ENCODE measurements at places on chromosomes 6 and 20.

GRCh38 chr6:134511984-134512683, 194.2 kb upstream of the SGK1 start:
- DNase-seq = no peak

GRCh38 chr20:44056010-44056698, 130.8 kb downstream of the JPH2 start:
- no peak for DNase-seq

- no peak for DNase-seq
Observed at GRCh38 chr6:149229096-149229495, 88.4 kb upstream of the TAB2 start.

GRCh38 chr6:13522656-13523055, 35.3 kb upstream of the GFOD1 start:
- no peak for DNase-seq

DNA sequence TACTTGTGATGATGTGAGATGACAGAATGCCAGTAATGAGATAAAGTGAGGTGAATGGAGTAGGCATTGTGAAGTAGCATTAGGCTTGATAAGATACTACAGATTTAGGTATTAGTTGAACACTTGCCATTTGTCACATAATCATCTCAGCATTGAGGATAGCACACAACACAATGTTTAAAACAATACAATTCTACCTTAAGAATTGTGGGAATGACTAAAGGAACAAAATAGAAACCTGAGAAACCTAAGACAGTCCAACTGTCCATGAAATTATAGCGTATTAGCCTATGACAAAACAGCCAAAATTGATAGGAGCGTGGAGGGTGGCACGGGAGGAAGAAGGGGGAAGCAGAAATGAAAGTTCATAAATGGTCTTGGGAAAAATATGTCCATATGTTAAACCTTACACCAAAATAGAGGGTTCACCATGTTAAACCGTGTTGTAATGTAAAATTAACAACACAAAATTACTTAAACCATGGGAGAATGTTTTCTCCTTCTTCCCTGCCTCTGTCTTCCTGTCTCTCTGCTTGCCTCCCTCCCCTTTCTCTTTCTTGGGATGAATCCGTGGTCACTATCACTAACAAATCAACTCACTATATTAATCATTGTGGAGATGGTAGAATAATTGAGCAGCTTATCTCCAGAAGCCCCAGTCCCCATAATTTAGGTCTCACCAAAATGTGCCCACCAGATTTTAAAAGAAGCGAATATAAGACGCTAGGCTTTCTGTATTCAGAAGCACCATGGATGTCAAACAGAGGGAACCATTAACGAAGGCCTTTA, 33.0 kb upstream of the HFE start:
- no peak for DNase-seq

DNA sequence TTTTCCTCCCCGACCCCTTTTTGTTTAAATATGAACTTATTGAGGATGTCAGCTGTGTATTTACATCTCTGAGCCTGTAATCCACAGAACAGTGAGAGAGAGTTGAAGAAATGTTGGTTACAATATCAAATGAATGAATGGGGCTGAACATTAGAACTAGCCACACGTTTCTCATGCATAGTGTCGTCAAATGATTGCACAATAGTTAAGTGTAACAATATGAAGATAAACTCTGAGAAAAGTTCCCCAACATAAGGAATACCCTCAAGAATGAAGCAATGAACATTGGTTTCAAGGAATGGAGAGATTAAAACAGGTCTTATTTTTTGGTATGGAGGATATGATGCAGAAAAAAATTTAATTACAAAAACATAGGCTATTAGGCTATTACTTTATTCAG, 100.5 kb upstream of the DTNBP1 start:
- no peak for DNase-seq

DNA sequence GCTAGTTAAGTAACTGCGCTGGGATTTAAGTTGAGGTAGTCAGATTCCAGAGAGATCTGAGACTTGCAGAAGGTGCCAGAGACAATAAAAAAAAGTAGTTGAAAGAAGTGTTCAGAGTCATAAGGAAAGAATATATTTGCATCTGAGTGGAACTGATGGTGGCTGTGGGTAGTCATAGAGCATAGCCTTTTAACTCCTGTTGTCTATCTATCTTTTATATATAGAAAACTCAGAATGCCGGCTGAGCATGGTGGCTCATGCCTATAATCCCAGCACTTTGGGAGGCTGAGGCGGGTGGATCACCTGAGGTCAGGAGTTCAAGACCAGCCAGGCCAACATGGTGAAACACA, 62.0 kb downstream of the CARMIL1 start:
- DNase-seq = no peak

DNA sequence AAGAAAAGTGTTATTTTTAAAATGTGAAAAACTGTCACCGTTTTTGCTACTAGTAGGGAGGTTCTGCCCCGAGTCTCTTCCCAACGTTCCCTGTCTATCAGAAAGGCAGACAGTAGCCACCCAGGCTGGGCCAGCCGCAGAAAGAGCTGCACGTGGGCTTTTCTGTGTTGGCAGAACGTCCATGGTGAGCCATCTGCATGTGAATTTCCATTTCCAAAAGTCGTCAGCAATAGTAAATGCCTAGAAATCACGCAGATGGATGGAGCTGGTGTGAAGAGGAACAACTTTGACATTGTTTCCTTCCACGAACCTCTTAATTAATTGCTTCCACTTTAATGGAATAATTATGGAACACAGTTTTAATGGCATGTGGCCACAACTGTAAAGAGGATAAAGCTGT, 97.5 kb downstream of the FAM120B start:
- no peak for DNase-seq

GRCh38 chr6:14875481-14876063, 370.3 kb upstream of the JARID2 start:
- no peak for DNase-seq

DNA sequence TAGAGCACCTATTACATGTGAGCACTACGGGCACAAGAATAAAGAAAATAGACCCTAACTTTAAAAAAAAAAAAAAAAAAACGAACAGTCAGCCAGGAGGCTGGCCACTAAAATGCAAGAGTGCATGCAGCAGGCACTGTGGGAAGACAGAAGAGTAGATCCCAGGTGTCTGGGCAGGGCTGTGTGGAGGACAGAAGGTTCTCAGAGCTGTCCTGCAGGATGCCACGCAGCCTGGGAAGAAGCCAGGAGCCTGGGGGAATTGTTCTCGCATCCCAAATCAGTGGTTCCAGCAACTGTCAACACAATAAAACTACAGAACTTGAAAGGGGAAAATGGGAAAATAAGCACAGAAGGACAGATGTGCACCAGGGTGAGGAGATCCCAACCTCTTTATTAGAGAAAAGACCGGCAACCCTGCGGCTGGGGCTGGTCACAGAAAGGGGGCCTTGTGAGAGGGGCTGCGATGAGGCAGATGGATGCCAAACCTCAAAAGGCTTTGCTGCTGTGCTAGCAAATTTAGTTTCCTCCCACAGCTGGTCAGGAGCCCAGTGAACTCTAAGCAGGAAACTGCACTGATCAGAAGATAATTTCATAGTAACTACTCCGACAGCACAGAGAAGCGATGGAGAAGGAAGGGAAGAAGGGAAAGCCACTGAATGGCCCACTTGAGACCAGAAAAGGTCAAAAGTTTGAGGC, 30.9 kb downstream of the MAP3K5 start:
- DNase-seq = no peak

- DNase-seq = no peak
Observed at GRCh38 chr20:54532573-54532972, 57.2 kb downstream of the DOK5 start.

DNA sequence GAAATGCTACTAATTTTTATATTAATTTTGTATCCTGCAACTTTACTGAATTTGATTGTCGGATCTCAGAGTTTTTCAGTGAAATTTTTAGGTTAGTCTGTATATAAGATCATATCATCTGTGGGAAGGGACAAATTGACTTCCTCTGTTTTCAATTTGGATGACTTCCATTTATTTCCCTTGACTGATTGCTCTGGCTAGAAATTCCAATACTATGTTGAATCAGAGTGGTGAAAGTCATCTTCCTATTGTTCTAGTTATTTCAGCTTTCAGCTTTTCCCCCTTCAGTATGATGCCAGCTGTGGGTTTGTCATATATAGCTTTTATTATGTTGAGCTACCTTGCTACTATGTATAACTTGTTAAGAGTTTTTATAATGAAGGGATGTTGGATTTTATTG, 771.2 kb downstream of the KIF16B start:
- no peak for DNase-seq

DNA sequence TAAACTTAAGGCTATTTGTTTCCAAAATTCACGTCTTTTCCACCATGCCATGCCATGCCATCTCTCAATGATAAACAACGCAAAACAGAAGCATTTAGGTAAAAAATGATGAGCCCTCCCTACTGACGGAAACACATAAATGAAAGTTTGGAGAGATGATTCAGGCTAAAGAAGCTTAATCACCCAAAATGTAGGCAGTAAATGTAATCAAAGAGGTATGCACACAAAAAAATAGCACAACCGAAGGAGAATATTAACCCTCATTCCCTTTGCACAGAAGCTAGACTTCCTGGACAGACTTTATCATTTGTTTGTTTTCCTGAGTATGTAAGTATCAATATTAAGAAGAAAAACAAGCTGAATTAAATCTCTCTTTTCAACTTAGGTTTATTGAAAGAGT, 28.8 kb downstream of the DCDC2 start:
- no peak for DNase-seq

- DNase-seq = no peak
Observed at GRCh38 chr6:33599413-33599938, 19.4 kb upstream of the BAK1 start.

DNA sequence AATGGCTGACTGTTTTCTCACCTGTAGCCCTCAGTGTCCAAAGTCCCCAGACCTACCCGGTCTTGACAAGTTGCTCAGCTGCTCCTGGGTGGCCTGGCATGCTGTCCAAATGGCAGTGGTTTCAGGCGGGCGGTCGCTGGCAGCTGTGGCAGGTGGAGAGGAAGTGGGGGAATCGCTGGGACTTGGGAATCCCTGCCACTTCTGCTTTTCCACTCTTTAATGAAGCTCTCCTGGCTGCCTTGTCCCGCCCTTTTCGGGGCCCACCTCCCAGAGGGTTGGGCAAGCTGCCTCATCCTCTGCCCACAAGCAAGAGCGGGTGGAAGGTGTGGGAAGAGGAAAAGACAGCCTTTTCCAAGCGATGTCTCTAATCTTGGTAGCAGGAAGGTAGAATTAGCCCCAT, at the start of gene OCSTAMP:
TSS of gene OCSTAMP (minus strand) at position 194 of the 400 bp plus-strand sequence. CDS start at position 100, 94 bp downstream.
- DNase-seq = no peak

- no peak for DNase-seq
Observed at GRCh38 chr20:38893056-38893564, 33.1 kb upstream of the FAM83D start.

DNA sequence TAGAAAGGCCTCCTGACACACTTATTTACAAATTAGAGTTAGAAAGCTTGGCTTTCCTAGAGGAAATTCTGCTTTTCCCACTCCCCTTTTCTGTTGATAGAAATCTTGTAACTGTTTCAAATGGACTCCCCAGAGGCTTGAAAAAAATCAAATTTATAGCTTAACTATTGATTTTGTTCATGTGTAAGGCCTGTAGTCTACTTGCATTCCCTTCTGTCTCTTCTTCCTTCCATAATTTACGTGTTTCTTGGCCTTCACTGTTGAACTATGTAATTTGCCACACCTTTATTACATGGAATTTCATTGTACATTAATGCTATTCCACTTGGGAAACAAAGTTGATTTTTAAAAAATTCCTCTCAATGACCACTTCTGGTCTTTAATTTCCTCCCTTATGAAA, 81.4 kb downstream of the LAMP5 start:
- DNase-seq = no peak

- no peak for DNase-seq
Observed at GRCh38 chr20:16052456-16052855, 520.8 kb downstream of the KIF16B start.

- DNase-seq = no peak
Observed at GRCh38 chr6:157800420-157801237, 22.4 kb upstream of the SNX9 start.

- DNase-seq = no peak
Observed at GRCh38 chr6:87755708-87756671, 54.0 kb upstream of the AKIRIN2 start.

- DNase-seq = no peak
Observed at GRCh38 chr6:119022796-119023195, 55.7 kb downstream of the FAM184A start.

GRCh38 chr6:36655085-36655724, 23.3 kb upstream of the CDKN1A start:
- DNase-seq = no peak

- no peak for DNase-seq
Observed at GRCh38 chr6:17116117-17116440, 14.2 kb downstream of the STMND1 start.

GRCh38 chr20:48128436-48128835, 343.2 kb upstream of the SULF2 start:
- DNase-seq = no peak

- DNase-seq = no peak
Observed at GRCh38 chr6:67633058-67633457, 1002.0 kb upstream of the ADGRB3 start.

- DNase-seq = peak; percentile 27
Observed at GRCh38 chr6:39029156-39030011, 19.2 kb upstream of the GLP1R start.

DNA sequence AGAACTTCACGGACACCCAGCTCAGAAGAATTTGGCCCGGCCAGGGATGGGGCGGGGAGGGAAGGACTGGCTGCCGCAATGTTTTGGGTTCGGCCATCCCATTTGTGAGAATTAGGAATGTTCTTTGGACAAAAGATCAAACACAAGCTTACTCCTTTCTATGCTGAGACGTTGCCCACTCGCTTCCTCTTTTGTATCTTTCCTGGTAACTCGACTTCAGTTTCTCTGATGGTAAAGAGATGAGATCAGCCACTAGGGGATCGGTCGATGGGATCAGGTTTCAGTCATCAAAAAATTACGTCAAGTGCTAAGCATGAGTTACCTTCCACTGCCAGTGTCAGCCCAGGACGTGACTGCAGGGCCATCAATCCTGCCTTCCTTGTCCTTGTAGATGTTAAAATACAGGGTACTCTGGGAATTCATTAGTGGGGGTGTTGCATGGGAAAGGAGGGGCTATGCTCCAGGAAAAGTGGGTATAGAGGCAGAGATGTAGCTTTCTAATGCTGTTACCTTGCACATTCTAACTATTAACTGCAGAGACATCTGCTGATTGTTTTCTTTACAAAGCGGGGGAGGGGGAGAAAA, 190.2 kb downstream of the TSHZ2 start:
- no peak for DNase-seq

- DNase-seq = no peak
Observed at GRCh38 chr6:12595161-12595811, 121.3 kb upstream of the PHACTR1 start.

DNA sequence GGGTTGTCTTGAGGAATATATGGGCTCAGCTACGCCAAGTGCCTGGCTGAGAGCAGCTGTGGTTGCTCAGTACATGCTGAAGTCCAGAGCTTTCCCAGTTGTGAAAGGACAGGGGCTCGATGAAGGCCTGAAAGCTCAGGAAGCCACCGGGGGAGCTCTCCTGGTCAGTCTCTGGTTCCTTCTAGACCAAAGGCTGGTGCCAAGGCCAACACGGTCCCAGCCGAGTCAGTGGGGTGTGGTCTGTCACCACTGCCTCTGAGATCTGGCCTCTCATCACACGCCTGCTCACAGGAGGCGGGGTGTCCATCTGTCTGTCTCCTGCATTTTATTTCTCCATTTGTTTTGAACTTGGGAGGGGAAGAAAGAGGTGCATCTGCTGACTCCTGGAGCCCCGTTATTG, 4.9 kb upstream of the FAM83C start:
- DNase-seq = no peak

- DNase-seq = no peak
Observed at GRCh38 chr6:113842165-113842564, 15.0 kb upstream of the MARCKS start.

GRCh38 chr20:34024723-34025351, 31.1 kb downstream of the RALY start:
- no peak for DNase-seq

- no peak for DNase-seq
Observed at GRCh38 chr6:4805553-4806336, 29.5 kb downstream of the CDYL start.
